ENCODE measurements at places on chromosomes 5 and 9.

- no peak for DNase-seq
Observed at GRCh38 chr9:116115761-116116353, 37.7 kb upstream of the PAPPA start.

GRCh38 chr5:141915881-141916336, 7.8 kb upstream of the DELE1 start:
- no peak for DNase-seq

GRCh38 chr9:124306098-124306735, 48.5 kb downstream of the NEK6 start:
- peak; percentile 51 for DNase-seq

DNA sequence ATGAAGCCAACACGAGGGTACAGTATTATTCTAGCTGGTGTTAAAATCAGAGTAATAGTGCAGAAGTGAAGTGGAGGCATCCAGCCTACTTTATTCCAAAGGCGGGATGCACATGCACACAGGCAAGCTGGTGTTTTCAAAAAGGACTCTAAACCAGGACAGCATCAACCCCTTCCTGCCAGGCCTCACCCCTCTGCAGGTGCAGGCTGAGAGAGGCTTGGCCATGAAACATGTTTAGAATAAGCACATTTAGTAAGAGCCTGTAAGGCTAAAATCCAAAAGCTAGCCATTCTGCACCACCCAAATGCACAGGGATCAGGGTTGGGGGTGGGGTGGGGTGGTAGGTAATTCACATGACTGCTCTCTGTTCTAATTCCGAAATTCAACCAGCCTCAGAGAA, 71.2 kb downstream of the SHC3 start:
- DNase-seq = no peak

GRCh38 chr5:35477911-35478310, 139.8 kb upstream of the SPEF2 start:
- DNase-seq = no peak

DNA sequence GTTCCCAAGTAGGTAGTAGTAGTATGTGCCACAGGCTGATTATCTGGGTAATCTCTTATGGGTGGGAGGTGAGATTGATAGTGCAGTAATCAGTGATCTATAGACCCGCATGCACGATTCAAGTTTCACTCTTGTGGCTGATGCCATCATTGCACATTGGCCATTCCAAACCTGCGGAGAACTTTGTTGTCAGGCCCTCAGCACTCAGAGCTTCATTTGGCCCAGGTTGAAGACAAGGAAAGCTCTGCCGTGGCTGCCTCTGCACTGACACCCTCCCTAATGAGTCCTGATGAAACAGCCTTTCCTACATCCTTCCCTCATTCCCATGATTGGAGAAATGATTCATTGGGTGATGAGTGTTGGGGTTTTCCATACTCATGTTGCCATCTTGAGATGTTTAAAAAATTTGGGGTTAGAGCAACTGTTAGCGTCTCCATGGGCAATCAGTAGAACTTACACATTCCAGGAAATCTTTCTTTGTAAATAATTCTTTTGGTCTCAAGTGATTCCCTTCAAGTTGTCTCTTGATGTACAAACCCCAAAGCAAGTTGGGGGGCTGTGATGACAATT, 22.9 kb downstream of the PROP1 start:
- no peak for DNase-seq

DNA sequence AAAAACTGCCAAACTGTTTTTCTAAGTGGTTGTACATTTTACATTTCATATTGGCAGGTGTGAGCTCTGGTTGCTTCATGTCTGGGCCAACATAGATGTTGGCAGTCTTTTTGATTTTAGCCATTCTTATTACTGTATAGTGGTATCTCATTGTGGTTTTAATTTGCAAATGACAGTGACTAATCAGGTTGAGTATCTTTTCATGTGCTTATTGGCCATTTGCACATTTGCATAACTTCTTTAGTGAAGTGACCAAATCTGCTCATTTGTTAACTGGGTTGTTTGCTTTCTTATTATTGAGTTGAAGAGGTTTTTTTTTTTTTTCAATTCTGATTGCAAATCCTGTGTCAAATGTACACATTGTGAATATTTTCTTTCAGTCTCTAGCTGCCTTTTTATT, 36.9 kb upstream of the MSX2 start:
- no peak for DNase-seq

DNA sequence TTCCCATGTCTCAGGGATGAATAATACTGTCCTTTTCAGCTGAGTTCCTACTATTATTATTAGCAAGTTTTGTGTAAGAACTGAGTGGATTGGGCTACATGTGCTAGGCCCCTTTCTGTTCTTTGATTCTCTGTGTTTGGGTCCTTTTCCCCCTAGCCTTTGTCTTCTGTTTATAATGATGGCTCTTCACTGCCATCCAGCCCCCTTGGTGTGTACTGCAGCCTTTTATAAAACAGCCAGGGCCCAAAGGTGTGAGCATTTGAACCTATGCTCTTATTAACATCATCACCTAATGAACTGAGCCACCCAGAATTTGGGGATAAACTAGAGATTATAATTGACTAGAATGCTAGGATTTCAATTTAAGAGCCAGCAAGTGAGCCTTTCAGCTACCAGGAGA, 52.6 kb downstream of the PLAC8L1 start:
- no peak for DNase-seq

- DNase-seq = no peak
Observed at GRCh38 chr5:51347704-51348103, 35.5 kb upstream of the ISL1 start.

- DNase-seq = no peak
Observed at GRCh38 chr5:135450952-135451351, 1.2 kb downstream of the TIFAB start.

DNA sequence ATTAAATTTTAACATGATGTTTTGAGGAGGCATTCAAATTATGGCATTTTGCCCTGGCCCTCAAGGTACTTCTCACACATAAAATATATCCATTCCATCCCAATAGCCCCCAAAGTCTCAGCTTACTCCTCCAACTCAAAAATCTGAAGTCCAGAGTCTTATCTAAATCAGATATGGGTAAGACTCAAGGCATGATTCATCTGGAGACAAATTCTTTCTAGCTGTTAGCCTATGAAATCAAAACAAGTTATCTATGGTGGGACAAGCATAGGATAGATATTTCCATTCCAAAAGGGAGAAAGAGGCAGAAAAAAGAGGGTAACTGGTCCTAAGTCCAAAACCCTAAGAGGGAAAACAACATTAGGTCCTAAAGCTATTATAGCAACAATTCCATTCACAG, 408.4 kb downstream of the ZNF608 start:
- DNase-seq = no peak

GRCh38 chr5:54090495-54091120, 219.8 kb downstream of the ARL15 start:
- DNase-seq = peak; percentile 54

- DNase-seq = no peak
Observed at GRCh38 chr9:1157836-1158235, 107.7 kb downstream of the DMRT2 start.

DNA sequence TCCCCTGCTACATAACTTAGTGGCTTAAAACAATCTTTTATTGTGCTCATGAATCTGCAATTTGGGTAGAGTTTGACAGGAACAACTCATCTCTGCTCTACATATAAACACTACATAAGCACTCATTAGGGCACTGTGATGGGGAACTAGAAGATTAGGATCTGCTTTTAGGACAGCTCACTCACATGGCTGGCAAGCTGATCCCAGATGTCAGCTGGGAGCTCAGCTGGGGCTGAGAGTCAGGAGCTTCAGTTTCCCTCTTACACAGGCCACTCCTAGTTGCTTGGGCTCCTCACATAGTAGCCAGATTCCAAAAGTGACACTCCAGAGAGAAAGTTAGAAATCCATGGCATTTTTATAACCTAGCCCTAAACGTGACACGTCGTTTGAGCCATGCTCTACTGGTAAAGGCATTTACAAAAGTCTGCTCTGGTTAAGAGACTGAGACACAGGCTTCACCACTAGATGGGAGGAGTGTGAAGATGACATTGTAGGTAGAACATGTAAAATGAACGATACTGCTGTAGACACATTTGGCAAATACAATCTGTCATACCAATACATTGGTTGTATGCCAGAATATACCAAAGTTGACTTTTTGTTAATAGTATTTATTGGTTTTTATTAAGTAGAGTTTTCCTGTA, 23.6 kb downstream of the SCAI start:
- DNase-seq = no peak

- DNase-seq = peak; percentile 70
Observed at GRCh38 chr5:154190595-154191304, at the start of gene GALNT10. Gene GALNT10, plus strand, starts transcription at chr5:154190733. Its CDS starts 134 bp downstream, at chr5:154190867.

All from HTR-8/SVneo (cell line).